Activated naive CD8-positive, alpha-beta T cell treated with anti-CD3 and anti-CD28 coated beads, Interleukin-2, amount 50 U/mL, for 16 hours (primary cell): ENCODE measurements at places on chromosomes 11 and 22.

GRCh38 chr11:24844406-24844805, 347.6 kb downstream of the LUZP2 start:
- DNase-seq = no peak

DNA sequence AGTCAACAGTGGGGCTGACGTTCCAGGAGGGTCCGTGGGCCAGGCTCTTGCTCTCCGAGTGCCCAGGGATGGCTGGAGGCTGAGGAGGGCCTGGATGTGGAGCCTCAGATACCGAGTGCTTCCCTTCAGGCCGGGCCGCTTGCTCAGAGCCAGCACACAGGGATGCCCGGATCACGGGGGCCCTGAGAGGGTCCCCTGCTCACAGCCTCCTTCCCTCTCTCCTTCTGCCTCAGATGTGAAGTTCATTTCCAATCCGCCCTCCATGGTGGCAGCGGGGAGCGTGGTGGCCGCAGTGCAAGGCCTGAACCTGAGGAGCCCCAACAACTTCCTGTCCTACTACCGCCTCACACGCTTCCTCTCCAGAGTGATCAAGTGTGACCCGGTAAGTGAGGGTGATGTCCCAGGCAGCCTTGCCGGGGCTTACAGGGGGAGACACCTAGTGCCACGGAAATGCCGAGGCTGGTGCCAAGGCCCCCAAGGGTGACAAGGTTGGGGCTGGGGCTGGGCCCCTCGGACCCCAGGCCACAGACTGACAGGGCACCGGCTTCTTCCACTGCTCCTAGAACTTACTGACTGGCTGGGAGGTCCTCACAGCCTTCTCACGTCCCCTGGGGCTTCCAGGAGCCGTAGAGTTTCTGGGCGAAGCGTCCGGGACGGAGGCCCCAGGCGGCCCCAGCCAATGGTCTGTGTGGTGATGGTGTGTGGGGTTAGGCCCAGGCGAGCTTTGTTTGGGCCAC, 7.0 kb downstream of the CCND1 start:
- no peak for DNase-seq

- DNase-seq = no peak
These were observed 31.8 kb upstream of the HSPA8 start for GRCh38 chr11:123093739-123094138.

- DNase-seq = no peak
These were observed 98.8 kb downstream of the PKNOX2 start for GRCh38 chr11:125263268-125263790.

DNA sequence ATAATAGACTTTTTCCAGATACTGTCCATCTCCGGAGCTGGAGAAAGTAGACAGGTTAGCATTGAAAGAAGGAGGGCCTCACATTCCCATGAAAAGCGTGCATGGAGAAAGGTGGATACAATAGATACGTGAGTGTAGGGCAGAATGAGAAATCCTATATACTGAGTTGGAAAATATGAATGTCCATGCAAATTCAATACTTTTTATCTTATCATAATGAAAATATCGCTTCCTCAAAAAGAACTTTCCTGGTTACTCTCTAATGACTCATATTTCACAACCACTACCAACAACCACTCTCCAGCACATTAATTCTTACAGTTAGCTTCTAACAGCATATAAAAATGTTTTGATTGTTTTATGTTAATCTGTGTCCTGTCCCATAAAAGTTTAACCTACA, 22.0 kb upstream of the MS4A6A start:
- DNase-seq = no peak
